ENCODE measurements at places on chromosomes 6 and 20. TPM values are rescaled to one million over a fixed set of nuclear protein-coding genes. Genes with fewer than 3 reads are reported as not detected.
A peak's percentile ranks its signal among the peaks of the same experiment; 100 is the strongest.

DNA sequence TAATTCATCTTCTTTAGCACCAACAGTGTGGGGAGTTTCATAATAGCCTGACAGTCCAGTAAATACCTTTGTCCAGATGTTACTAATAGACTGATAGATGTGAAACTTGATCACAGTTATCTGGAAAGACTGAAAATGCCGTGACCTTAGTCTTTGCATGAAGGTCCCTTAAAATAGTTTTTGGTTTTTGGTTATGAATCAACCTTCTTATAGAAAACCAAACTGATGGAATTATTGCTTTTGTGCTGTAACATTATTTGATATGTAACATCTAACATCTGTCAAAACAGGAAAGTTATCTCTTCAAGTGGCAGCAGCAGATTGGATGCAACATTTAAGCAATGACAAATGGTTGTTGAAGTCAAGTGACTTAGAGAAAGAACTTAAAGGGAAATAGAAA lies 190.4 kb downstream of the DOK5 start:
- no peak for DNase-seq

- peak; percentile 4 for DNase-seq
These were observed 30.4 kb upstream of the HIVEP2 start for GRCh38 chr6:142975365-142975764.

- no peak for DNase-seq
These were observed 802.4 kb downstream of the PHF3 start for GRCh38 chr6:64437996-64438395.

GRCh38 chr6:56906752-56907151 lies 48.2 kb upstream of the BEND6 start:
- peak; percentile 67 for DNase-seq

DNA sequence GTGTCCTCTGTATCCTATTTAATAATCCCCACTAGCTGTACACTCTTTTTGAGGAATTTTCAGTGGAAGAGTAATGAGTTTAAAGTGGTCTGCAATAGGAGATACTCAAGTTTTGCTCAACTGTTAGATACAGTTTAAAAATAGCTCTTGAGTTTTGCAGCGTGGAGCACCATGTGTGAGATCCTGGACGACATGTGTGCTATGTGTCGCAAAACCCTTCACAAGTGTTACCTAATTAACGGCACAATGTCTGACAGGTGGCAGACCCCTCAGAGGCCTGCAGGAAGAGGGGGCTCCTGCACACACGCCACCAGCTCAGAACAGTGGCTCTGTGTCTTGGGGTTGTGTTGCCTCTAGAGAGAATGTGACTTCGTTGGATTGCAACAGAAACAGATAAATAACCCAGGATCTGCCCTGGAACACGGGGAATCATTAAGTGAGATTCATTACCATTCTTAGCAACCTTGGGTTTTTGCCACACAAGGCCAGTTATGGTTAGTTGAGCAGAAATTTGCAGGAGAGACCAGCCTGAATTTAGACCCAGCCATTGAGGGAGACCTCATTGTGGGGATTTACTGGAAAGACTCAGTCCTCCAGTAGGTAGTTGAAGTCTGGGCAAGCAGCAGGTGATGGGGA lies 73.8 kb downstream of the SASH1 start:
- no peak for DNase-seq

DNA sequence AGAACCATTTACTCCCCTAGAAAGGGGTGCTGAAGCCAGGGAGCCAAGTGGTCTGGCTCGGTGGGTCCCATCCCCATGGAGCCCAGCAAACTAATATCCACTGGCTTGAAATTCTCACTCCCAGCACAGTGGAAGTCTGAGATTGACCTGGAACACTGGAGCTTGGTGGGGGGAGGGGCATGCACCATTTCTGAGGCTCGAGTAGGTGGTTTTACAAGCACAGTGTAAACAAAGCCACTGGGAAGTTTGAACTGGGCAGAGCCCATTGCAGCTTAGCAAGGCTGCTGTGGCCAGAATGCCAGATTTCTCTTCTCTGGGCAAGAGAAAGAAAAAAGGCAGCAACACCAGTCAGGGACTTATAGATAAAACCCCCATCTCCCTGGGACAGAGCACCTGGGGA lies 855.8 kb upstream of the CITED2 start:
- DNase-seq: no peak

DNA sequence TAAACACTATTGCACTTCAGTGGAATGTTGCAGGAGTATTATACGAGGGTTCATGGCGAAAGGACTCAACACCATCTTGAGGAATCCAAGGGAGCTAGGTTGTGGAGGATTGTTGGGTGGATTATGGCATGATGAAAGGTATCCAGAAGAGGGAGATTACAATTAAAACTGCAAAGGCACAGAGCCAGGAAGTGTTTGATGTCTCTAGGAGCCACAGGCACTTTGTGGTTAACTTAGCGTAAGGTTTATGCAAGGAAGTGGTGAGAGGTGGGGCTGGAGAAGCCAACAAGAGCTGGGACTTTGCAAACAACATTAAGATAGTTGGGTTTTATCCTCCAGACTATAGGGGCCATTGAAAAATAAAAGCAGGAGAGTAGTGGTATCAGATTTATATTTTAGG lies 86.6 kb upstream of the TPD52L1 start:
- DNase-seq: peak; percentile 69

- DNase-seq: no peak
These were observed 7.6 kb downstream of the SNX3 start for GRCh38 chr6:108253241-108253640.

DNA sequence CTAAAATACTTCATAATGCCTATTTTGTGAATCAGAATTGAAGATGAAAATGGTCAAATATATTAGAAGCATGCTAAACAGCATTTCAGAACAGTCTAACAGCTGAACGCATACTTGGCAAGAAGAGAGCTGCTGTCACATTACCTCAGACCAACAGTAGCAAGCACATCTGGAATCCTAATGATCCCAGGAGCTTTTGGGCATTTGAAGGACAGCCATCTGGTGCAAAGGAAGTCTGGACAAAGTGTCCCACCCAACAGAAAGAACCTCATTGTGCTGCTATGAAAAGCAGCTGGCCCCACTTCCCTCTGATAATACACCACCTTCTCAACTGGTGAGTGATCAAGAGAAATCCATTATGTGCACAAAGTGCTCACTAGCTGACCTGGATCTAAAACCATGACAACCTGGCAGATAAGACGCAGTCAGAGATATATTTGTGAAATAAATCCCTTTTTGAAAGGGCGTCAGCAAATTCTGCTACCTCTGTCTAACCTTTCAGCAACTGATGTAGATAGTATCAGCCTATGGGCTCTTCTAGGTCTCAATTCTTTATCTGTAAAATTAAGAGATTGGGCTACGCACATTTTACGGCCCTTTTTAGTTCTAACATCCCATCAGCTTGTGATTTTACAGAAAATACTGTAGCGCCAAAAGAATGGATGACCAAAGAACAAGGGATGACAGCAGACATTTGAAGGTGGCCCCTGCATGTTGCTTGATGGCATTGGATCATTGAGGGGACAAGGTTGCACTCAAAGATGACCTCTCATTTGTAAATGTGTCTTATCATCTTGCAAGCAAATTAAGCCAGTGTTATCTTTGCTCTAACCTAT lies 78.7 kb downstream of the SGK1 start:
- no peak for DNase-seq

GRCh38 chr6:158759966-158760617 lies 59.1 kb downstream of the EZR start:
- no peak for DNase-seq

- DNase-seq: no peak
These were observed 6.8 kb downstream of the HDDC2 start for GRCh38 chr6:125294925-125295324.

DNA sequence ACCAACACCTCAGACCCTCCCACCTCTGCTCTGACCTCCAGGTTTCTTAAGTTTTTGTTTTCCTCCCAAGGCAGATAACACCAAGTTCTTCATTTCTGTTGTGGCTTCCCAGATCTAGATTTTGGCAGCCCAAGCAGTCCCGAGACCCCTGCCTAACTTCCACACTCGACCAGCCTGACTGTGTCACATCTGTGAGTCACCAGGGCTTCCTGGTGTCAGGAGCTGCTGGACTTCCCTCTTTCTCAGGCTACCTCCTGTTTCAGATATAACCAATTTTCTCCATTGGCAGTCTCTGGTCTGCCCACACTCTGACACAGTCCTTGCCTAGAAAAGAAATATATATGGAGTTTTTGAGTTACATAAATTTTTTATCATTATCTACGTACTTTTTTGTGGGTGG lies 46.1 kb upstream of the CCN6 start:
- DNase-seq: peak; percentile 49

The MYB gene
- 0.43 TPM for total RNA-seq

The NR2E1 gene
- total RNA-seq: not detected

The MYT1 gene
- total RNA-seq: not detected

The CPNE5 gene
- 0.32 TPM for total RNA-seq

All from fibroblast of villous mesenchyme (primary cell).